Vagina (tissue), 2 donors: ENCODE measurements at places on chromosomes 2 and 18.

DNA sequence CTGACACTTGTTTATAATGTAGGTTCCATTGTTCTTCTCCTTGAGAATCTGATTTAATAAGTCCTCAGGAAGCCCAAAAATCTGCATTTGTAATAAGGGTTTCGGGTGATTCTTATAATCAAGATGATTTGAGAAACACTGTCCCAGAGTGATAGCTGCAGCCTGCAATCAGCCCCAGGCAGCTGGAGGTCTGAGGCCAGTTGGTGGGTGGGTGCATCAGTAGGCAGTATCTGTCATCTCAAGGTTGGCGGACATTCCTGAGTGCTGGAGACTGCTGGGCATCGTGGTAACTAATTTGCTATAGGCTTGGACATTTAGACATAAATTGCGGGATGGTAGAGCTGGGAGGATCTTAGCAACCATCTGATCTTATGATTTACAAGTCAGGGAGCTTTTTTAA lies 2.7 kb upstream of the IL18RAP start:
- DNase-seq: no peak

GRCh38 chr2:166521155-166521554 lies 27.1 kb upstream of the SCN7A start:
- DNase-seq: no peak

DNA sequence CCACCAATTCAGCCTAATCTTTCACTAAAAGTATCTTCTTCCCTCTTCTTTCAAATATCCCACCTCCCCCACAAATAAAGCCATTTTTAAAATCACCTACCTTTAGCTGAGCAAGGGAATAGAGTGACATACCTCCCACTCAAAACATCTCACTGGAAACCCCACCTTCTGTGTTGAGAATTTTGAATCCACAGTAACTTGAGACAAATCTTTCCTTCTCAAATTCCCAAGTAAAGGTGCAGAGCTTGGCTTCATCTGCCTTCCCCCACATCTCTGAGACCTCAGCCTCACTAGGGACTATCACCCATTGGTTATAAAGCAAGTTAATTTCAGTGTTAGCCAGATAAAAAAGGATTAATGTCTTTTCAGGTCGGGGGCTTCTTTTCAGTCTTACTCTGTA lies 180.4 kb downstream of the INO80D start:
- DNase-seq: no peak

DNA sequence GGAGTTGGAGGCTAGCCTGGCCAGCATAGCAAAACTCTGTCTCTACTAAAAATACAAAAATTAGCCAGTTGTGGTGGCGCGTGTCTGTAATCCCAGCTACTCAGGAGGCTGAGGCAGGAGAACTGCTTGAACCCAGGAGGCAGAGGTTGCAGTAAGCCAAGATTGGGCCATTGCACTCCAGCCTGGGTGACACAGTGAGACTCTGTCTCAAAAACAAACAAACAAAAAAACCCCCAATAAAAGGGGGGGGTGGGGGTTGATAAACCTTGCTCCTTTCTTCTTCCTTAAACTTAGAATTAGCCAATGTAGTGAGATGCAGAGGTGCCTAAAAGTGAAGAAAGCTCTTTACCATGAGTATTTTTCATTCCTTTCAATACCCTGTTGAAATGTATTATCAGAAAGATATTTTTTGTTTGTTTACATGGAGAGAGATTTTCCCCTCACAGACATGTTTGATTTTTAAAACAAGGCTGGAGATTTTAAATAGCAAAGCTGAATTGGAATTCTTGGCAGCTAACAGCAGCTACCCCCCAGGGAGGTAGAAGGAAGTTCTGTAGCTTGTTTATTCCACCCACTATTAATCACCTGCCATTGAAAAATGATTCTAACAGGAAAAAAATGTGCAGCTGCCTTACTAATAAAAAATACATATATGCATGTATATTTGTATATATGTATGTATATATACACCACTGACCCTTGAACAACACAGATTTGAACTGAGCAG lies 48.6 kb downstream of the GYPC start:
- no peak for DNase-seq

- no peak for DNase-seq
Observed at GRCh38 chr2:29001806-29002205, 20.7 kb downstream of the TOGARAM2 start.

GRCh38 chr2:177188482-177189469 lies 23.8 kb upstream of the HNRNPA3 start:
- DNase-seq: no peak

GRCh38 chr18:50582500-50582899 lies 22.6 kb downstream of the MAPK4 start:
- no peak for DNase-seq

- DNase-seq: no peak
Observed at GRCh38 chr2:64237266-64237665, 93.0 kb upstream of the PELI1 start.

DNA sequence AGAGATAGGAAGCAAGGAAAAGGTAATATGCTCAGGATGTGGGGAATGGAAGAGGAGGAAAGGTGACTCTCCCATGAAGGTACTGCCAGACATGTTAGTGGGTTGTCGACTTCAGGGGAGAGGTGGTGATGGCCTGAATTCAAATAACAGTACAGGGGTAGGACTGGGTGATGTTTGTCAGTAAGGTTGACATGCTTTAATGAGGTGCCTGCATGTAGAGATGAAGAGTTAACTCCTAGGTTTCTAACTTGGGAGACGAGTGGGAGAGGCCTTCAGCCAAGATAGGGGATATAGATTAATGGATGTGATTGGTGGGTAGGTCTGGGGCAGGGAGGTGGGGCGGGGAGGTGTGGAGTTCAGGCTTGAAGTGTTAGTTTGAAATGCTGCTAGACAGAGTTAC lies 2.6 kb downstream of the NAPG start:
- DNase-seq: no peak

- no peak for DNase-seq
Observed at GRCh38 chr2:190664240-190664639, 15.4 kb downstream of the NAB1 start.

DNA sequence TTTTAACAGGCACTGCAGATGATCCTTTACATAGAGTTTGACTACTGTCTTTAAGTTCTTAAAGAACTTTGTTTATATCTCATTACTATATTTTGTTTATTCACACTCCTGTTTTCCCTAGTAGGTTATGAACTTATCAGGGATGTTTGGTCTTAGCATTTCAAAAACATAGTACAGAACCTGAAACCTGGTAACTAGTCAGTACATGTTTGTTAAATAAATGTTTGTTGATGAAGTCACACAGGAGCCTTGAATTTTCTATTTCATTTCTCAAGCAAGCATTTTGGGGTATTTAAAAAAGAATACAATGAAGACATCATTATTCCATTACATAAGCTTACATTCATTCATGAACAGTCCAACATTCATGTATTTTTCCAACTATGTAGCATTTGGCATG lies 280.3 kb upstream of the ZSWIM2 start:
- no peak for DNase-seq

GRCh38 chr2:25743132-25743830 lies 69.9 kb upstream of the DTNB start:
- DNase-seq: no peak

GRCh38 chr2:213609570-213610170 lies 325.4 kb downstream of the SPAG16 start:
- no peak for DNase-seq

DNA sequence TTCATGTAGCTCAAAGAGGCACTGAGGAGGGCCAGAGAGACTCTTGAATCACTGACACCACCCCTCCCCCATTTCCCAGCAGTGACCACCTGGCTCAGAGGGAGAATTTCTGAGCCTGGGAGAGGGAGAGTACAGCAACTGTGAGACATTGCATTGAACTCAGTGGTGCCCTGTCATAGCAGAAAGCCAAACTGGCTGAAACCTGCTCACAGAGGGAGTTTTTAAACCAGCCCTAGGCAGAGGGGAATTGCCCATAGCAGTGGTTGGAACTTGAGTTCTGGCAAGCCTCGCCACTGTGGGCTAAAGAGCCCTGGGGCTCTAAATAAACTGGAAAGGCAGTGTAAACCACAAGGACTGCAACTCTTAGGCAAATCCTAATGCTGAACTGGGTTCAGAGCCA lies 243.1 kb downstream of the ADCYAP1 start:
- DNase-seq: no peak

GRCh38 chr2:9737053-9737875 lies 106.0 kb upstream of the TAF1B start:
- no peak for DNase-seq

GRCh38 chr2:67684991-67685390 lies 287.9 kb downstream of the ETAA1 start:
- no peak for DNase-seq

DNA sequence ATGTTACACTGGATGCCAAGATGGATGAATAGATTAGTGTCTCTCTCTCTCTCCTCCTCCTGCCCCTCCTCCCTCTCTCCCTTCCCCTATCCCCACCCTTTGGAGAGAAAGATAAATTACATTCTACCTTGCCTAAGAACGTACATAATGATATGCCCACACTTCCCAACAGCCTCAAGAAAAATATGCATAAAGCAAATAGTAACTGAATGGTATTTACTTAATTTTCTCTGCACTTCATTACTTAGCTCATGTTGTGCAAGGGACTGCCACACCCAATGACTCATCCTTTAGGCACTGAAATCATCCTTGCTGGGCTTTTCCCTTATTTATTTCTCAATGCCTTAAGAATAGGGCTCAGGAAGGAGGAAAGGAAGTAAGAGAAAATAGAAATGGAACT lies 137.3 kb upstream of the PID1 start:
- no peak for DNase-seq

DNA sequence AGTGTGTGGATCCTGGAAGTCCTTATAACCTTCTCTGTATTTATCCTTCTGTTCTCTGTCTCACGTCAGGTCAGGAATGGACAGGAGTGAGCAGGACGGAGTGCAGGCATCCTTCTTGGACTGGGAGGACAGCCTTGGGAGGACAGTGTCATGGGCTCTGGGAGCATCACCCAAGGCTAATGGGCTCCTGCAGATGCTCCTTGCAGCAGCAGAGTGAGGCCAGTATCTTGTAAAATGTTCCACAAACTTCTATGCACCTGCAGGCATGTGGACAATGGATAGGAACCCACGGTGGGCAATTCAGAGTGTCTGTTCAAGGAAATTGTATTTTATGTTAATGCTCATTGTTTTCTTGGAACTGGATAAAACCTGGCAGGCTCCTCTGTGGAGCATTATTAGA lies 176.2 kb downstream of the RNF144A start:
- no peak for DNase-seq

- DNase-seq: no peak
Observed at GRCh38 chr2:129610766-129611165, 368.7 kb upstream of the RAB6C start.

GRCh38 chr2:63064197-63064596 lies 13.6 kb downstream of the OTX1 start:
- DNase-seq: no peak

GRCh38 chr2:203897544-203897943 lies 30.0 kb downstream of the CTLA4 start:
- DNase-seq: no peak

DNA sequence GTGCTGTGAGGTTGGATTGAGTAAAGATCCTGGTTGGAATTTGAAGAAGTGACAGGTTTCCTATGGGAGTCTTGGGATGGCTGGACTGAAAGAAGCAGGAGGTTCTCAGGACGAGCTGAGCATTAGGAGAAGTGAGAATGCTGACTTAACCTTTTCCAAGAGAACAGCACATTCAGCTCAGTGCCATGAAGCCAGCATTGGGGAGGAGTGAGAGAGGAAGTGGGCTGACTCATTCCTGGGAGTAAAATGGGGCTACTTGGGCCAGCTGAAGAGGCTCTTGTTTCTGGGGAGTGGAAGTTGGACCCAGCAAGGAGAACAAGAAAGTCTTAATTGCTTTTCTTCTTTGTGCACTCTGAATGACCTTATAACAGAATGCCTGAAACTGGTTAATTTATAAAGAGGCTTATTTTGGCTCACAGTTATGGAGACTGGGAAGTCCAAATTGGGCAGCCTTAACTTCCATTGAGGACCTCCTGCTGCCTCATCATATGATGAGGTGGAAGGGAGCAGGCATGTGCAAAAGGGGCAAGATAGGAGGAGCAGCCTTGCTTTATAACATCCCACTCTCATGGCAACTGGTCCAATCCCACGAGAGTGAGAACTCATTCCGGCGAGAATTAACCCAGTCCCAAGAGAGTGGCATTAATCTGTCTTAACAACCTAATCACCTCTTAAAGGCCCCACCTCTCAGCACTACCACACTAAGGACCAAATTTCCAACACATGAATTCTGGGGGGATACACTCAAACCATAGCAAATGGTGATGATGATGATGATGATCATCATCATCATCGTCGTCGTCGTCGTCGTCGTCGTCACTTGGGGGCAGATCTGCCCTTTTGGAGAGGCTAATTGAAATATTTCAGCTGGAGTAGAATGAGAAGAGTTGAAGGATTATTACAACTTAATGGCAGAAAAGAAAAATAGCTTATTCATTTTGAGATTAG lies 26.1 kb downstream of the DGUOK start:
- DNase-seq: no peak

- no peak for DNase-seq
Observed at GRCh38 chr2:242060212-242060835, 190.8 kb downstream of the RTP5 start.

DNA sequence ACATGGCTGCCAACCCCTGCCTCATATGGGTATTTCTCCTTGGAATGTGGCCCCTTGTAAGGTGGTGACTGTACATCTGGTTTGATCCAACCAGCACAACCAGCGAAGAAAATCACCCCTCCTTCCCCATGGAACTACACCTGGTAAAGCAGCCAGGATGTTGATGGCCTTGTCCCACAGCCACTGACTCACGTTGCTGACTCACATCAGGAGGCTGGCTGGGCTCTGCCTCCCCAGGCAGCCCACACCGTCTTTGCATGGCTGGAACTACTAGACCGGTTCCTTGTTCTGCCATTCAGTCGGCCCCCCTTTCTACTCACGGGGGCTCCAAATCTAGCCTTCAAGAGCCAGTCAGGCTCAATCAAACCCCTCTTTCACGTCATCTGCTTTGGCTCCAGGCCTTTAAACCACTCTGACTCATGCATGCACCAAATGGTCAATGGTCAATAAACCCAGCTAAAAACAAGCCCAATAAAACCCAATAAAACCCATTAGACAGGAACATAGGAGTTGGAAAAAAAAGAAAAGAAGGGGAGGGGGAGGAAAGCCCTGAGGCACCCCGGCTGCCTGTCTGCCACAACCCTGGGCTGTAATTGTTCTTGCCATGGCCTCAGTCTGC lies 114.8 kb downstream of the PLB1 start:
- peak; percentile 94 for DNase-seq

DNA sequence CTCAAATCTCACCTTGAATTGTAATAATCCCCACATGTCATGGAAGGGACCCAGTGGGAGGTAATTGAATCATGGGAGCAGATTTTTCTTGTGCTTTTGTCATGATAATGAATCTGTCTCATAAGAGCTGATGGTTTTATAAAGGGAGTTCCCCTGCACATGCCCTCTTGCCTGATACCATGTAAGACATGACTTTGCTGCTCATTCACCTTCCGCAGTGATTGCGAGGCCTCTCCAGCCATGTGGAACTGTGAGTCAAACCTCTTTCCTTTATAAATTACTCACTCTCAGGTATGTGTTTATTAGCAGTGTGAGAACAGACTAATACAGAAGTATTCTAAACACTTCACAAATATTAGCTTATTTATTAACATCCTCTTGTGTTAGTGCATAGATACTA lies 516.7 kb downstream of the LRRTM4 start:
- no peak for DNase-seq
